ENCODE measurements at places on chromosomes 6 and 20.

DNA sequence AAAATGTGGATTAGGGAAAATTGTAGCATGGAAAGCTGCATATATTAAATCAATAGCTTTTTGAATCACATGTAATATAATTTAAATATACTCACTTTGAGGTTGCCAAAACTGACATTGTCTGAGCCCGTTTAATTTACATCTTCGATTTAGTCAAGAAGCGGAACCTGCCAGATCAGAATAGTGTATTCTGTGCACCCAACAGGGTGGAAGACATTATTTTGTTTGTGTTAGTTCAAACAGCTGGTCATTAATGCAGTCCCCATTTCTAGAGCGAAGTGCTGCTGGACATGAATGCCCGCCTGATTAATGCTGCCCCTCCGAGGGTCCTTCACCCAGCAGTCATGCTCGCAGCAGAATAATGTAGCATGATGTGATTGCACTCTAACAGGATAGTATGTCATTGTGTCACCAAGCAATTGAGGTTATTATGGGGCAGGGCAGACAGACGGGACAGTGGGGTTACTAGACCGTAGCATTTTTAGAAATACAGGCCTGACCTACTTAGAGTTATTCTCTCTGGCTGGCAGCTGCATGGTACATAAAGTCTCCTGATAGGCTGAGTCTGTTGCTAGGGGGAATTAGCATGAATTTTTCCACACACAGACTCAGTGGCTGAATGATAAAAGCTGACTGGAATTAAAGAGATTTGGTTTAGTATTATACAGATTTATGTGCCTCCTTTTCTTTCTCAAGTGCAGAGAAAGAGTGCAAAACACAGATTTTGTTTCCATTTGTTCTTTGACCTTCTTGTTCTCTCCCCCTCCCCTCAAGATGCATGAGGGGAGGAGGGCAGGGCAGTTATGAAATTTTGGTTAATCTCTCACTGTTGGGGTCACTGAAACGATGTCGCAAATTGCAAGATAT lies 147.1 kb downstream of the PRL start:
- no peak for DNase-seq

DNA sequence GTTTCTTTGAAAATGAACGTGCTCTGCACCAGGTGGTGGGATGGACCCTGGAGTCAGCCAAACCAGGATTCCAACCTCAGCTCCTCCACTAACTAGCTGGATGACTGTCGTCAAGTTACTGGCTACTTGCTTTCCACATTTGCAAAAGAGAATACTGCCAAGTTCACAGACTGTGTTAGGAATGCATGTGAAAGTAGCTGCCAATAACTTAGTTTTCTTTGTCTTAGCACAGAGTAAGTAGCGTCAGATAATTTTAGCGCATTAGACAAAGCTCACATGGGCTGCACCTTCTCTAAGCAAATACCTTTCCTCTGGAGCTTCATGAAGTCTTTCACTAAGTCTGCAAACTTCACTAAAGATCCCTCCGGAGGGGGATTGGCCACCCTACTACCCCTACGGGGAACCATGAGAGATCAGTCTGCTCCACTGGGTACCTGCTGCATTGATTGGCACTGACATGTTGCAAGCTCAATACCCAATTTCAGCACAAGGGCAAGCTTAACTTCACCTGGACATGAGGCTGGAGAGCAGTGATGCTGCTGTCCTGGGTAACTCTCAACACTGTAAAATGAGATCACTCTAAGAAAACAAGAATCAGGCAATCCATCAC lies 113.9 kb downstream of the MBOAT1 start:
- no peak for DNase-seq

- no peak for DNase-seq
Measured at GRCh38 chr20:49283176-49283702, 5.4 kb upstream of the ZNFX1 start.

DNA sequence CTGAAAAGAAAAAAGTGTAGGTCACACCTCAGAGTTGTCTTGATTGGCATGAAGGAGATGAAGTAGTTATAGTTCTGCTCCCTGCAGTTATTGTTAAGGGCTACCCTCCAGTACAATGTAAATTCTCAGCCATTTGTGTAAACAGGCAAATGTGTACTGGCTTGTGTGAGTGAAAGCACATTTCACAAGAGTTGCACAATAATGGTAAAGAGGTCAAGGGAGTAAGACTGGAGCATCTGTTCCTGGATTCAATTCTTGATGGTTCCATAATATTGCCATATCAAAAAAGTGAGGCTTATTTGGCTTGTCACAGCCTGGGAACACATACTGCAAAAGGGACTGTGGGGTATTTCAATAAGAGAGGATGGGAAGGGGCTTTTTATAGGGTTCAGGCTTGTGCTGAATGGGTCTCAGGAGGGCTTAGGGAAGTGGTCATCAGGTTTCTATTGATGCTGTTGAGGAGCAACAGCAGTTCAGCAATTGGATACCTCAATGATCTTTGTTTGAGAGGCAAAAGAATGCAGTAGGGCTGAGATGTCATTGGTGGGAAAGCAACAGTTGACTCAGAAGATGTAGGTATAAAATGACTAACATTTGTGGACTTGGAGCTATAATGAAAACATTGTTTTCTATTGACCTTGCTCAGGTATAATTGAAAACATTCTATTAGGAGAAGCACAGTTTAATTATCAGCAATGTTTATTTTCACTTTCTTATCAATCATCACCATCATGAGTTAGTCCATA lies 402.6 kb downstream of the BCKDHB start:
- DNase-seq: no peak

GRCh38 chr20:20404633-20405032 lies 36.7 kb downstream of the INSM1 start:
- DNase-seq: no peak

DNA sequence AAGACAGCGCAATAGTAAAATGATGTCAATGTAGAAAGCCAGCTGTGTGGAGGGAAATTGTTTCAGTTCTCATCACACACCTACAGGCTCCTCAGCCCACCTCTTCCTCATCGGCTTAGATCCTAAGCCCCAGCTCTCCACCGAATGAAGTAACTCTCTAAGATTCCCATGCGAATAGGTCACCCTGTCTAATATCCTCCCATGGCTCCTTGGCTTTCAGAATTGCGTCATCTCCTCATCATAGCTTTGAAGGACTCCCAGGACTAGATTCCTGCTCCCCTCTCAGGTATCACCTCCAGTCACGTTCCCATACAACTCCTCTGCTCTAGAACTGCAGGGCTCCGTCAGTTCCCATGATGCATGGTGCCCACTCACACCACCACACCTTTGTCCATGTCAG lies 16.2 kb upstream of the SLC22A16 start:
- DNase-seq: no peak

GRCh38 chr6:146357578-146358430 lies 185.8 kb upstream of the RAB32 start:
- DNase-seq: no peak

DNA sequence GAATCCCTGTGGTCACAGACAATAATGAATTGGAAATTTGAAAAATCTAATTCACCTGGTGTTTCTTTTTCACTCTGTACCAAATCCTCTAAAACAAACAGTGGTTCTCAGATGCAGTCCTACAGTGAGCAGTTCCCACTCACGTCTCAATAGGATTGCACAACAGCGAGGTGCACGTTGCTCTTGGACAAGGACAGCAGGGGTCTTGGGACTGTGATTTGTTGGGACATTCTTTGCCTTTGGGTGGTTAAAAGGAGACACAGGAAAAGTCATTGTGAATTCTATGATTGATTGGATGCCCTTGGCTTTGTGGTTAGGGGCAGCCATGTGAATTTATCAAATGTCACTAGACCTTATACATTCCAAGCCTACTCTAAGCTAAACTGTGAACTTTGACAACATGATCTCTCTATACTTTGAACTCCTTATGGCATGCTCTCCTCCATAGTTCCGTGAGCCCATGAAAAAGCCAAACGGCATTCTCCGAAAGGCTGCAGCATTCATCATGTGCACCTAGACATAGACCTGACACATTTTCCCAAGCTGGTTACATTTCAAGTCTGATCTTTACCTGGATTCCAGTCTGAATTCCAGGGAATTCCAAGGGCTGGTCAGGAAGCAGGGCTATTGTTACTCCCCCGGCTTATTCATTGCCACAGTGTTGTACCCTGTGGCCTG lies 647 bp downstream of the UNC93A start:
- no peak for DNase-seq

DNA sequence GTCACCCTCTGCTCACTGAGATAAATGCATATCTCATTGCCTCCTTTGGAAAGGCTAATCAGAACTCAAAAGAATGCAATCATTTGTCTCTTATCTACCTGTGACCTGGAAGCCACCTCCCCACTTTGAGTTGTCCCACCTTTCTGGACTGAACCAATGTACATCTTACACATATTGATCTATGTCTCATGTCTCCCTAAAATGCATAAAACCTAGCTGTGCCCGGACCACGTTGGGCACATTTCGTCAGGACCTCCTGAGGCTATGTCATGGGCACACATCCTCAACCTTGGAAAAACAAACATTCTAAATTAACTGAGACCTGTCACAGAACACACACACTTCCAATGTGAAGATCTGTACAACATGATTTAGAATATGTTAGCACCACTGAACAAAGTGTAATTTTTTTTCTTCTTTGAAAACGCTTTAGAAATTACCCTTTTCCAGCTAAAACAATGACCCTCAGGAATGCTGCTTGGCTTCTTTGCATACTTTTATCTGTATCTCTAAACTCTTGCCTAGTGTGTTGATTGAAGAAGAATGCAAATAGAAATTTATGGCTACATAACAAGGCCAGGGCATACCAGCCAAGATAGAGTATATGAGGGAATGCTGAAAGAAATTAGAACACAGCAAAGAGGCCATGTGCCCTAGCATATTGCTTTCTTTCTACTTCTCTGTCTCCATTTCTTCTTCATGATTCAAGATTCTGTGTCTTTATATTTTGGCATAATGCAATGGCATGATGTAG lies 84.6 kb upstream of the DST start:
- DNase-seq: no peak

GRCh38 chr6:106145144-106145543 lies 59.0 kb downstream of the PRDM1 start:
- DNase-seq: no peak

DNA sequence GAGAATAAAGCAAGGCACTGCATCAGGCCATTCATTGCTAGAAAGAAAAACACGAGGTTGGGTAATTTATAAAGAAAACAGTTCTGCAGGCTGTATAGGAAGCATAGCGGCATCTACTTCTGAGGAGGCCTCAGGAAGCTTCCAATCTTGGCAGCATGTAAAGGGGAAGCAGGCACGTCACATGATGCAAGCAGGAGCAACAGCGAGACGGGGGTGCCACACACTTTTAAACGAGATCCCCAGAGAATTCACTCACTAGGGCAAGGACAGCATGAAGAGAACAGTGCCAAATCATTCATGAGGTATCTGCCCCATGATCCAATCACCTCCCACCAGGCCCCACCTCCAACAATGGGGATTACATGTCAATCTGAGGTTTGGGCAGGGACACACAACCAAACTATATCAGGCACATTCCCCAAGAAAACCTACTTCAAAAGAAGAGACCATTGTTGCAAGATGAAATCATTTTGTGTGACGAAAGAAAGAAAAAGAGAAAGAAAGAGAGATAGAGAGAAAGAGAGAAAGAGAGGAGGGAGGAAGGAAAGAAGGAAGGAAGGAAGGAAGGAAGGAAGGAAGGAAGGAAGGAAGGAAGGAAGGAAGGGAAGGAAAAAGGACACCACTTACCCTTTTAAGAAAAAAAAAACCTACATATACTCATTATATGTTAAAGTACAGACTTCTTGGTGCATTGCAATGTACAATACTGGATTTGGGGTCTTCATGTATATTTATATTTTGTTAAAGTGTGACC lies 95.9 kb upstream of the PLEKHG1 start:
- no peak for DNase-seq

- DNase-seq: no peak
Measured at GRCh38 chr6:149093643-149094042, 223.9 kb upstream of the TAB2 start.

DNA sequence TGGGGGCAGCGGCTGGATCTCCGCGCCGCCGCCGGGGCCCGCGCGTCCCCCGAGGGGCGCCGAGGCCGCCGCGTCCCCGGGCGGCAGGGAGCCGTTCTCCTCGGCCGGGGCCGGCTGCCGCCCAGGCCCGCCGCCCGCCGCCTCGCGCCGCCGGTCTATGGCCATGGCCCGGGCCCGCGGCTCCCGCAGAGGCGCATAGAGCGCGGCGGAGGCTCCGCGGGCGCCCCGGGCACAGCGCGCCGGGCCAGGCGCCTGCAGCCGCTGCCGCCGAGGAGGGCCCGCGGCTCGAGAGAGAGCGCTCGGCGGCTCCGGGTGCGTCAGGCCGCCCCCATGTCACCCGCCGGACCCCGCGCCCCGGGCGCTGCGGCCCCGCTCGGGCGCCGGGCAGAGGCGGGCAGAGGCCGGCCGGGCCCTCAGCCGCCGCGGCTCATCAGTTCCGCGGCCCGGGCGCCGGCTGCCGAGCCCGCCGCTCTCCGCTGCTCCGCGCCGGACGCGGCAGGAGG lies 404 bp downstream of the SLC22A23 start:
- no peak for DNase-seq

All from NCI-H2171 (cell line).